ENCODE measurements at places on chromosomes 2 and 18. TPM values are rescaled to one million over a fixed set of nuclear protein-coding genes. Genes with fewer than 3 reads are reported as not detected.

Gene ANKAR
- total RNA-seq = 2.6 TPM

Gene CD8B2
- total RNA-seq = not detected

Gene NAT8
- total RNA-seq = 2.4 TPM

Gene BMP10
- total RNA-seq = not detected

Gene ELMOD3
- 13.9 TPM for total RNA-seq

Gene SULT1C2
- 5.0 TPM for total RNA-seq

Gene AQP12A
- total RNA-seq = not detected

Gene GNAL
- 18.8 TPM for total RNA-seq

Gene REG1B
- not detected for total RNA-seq

Gene ANKRD62
- 0.29 TPM for total RNA-seq

Gene EFEMP1
- total RNA-seq = not detected

Gene CABLES1
- total RNA-seq = 101 TPM

Gene TACR1
- total RNA-seq = not detected

Gene EPAS1
- total RNA-seq = 2.6 TPM
